Globus pallidus (tissue), 1 donor: ENCODE measurements at places on chromosomes 12 and 14.

- no peak for DNase-seq
Observed at GRCh38 chr12:92191061-92191460, 45.4 kb upstream of the BTG1 start.

- no peak for DNase-seq
Observed at GRCh38 chr12:7264538-7264937, 39.3 kb upstream of the ACSM4 start.

DNA sequence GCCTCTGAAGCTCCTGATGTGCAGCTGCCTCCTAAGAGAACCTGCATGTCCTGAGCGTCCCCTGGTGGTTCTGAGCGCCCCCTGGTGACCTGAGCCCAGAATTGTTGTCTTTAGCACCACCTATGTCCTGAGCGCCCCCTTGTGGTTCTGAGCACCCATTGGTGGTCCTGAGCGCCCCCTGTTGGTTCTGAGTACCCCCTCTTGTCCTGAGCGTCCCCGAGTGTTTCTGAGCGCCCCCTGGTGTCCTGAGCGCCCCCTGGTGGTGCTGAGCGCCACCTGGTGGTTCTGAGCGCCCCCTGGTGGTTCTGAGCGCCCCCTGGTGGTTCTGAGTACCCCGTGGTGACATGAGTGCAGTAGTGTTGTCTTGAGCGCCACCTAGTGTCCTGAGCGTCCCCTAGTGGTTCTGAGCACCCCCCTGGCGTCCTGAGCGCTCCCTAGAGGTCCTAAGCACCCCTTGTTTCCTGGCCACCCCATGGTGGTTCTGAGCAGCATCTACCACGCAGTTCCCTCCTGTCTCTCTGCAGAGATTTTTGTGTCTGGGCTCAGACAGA is 782.5 kb downstream of the TMEM121 start:
- no peak for DNase-seq

- DNase-seq, result no peak
Observed at GRCh38 chr14:105273062-105273461, 24.7 kb downstream of the BTBD6 start.

- no peak for DNase-seq
Observed at GRCh38 chr14:105857826-105858675, 331.7 kb downstream of the TMEM121 start.

GRCh38 chr14:32675433-32675832 is 263.2 kb upstream of the NPAS3 start:
- no peak for DNase-seq

- DNase-seq, result no peak
Observed at GRCh38 chr14:61064210-61064609, 83.2 kb downstream of the SLC38A6 start.

GRCh38 chr12:50947933-50948626 is 4.3 kb upstream of the HIGD1C start:
- DNase-seq, result no peak

DNA sequence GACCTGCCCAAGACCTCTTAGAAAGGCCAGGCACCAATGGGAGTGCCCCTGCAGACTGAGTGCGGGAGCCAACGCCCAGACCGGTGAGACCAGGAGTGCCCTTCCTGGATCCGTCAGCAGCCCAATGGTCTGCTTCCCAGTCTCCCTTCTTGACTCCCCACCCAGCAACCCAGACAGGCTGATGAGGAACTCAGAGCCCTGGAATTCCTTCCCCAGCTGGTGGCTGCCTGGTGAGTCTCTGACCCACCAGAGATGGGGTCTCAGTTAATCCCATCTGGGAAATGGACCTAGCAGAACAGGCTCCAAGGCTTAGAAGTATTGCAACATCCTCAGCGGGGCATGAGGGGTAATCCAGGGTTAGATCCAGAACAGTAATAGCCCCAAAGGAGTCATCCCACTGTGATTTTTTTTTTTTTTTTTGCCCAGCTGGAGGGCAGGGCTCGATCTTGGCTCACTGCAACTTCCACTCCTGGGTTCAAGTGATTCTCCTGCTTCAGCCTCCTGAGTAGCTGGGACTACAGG is 1.5 kb upstream of the RASAL1 start:
- DNase-seq, result no peak

DNA sequence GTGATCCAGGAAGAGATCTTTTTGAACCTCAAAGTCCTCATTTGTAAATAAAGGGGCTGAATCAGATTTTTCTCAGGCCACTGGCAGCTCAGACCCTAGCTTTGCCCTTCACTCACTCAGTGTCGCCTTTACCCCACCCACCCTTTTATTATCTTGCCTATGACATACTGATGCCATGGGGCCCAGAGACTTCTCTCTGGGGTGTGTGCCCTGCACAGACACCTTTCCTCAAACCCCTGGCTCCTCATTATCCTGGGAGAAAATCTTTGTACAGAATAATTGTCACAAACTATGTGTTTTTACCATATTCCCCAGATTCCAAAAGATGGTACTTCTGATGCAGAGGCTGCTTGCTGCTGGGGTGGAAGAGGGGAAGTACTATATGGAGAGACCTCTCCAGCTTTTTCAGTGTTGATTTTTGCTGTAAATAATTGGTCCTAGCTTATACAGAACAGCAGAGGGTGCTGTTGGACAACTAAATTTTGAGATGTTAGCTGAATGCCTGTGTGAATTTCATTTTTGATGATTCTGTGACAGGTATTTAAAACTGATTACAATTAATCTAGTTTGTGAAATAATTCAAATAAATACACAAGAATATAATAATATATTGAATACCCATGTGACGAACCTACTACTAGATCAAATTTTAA is 53.9 kb upstream of the DCD start:
- peak; percentile 53 for DNase-seq

GRCh38 chr12:11765817-11766794 is 116.6 kb downstream of the ETV6 start:
- DNase-seq, result peak; percentile 61

- DNase-seq, result no peak
Observed at GRCh38 chr12:102885043-102885932, 31.8 kb downstream of the PAH start.

DNA sequence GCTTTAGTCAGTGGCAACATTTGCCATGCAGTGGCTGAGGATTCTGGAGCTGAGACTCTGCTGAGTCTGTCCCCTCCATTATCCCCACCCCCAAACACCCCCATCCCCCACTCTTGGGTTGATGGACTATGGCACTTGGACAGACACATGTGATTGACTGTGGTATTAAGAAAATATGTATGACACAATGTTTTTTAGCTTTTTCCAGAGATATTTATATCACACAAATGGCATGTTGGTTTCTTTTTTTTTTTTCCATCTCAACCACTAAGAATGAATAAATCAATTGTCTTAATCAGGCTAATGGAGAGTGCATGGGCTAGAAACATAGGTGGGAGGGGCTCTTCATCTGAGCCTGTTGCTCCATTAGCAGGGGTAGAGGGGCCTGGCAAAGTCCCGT is 30.7 kb upstream of the MAP1LC3B2 start:
- no peak for DNase-seq

GRCh38 chr12:46585854-46586621 is 213.5 kb upstream of the SLC38A2 start:
- no peak for DNase-seq

GRCh38 chr12:31843398-31844095 is 114.7 kb upstream of the AMN1 start:
- no peak for DNase-seq

DNA sequence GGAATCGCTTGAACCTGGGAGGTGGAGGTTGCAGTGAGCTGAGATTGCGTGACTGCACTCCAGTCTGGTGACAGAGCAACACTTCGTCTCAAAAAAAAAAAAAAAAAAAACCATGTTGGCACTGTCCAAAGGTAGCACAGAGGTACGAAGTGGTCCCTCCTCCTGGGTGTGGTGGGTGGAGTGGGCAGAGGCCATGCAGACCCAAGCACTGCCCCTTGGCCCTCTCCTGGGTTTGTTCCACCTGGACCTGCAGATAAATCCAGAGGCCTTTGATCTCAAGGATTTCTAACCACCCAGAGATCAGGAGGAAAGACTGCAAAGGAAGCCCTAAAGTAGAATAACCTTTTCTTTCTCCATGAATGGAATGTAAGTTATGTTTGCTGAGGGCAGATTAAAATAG is 8.7 kb upstream of the GALNT6 start:
- no peak for DNase-seq

GRCh38 chr12:34605955-34606748 is 583.9 kb downstream of the ALG10 start:
- no peak for DNase-seq

GRCh38 chr12:47921907-47922306 is 17.1 kb upstream of the VDR start:
- no peak for DNase-seq

- DNase-seq, result no peak
Observed at GRCh38 chr12:51011955-51012354, 14.2 kb downstream of the SLC11A2 start.

GRCh38 chr14:97116546-97116945 is 319.4 kb downstream of the VRK1 start:
- no peak for DNase-seq

- DNase-seq, result no peak
Observed at GRCh38 chr12:52205612-52206303, 13.9 kb upstream of the KRT80 start.

GRCh38 chr14:74855945-74856344 is 20.0 kb downstream of the PROX2 start:
- DNase-seq, result no peak

- no peak for DNase-seq
Observed at GRCh38 chr14:80584744-80585505, 356.6 kb downstream of the CEP128 start.

DNA sequence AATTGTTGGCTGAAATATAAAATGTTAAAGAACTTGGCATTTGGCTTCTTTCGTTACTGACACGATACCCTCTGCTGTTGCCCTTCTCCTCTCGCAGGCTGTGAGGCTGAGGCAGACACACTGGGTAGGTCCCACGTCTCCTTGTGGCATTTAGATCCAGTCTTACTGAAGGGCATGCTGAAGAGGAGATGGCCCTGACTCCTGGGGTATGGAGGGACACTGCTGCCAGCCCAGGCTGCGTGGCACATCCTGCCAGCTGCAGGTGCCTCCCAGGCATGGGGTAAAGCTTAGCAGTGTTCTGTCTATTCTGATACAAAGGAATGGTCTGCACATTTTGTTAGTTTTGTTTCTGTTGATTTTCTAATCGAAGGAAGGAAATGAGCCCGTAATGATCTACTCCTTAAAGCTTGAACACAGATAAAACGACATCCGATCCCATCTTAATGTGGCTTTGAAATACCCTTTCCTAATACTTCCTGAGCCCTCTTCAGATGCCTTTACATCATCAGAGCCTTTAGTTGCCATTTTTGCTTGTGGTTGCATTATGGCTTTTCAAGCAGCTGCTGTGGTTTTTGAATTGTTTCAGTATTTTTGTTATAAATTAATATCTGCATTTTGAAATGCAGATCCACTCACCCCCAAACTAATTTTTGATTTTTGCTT is 61.1 kb downstream of the WDR20 start:
- DNase-seq, result no peak

GRCh38 chr12:82299319-82300025 is 58.7 kb downstream of the CCDC59 start:
- no peak for DNase-seq

DNA sequence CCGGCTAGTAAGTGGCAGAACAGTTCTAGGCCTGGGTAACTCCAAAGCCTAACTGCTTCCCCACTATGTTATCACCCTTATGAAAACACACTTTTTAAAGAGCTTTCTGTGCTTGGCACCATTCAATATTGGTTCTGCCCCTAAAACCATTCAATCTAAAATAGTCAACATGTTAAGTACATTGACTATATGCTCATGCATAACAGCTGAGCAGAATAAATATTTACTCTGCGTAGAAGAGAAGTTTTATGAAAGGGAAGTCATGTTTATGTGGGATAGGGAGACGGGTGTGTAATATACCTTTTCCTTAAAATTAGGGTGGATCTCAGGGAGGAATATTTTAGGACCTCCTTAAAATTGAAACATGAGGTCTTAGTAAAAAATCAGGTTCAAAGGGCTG is 80.5 kb downstream of the SAMD4A start:
- DNase-seq, result no peak

- DNase-seq, result no peak
Observed at GRCh38 chr14:63726499-63726898, 1.4 kb downstream of the SGPP1 start.

- no peak for DNase-seq
Observed at GRCh38 chr12:132204793-132205270, 60.6 kb downstream of the NOC4L start.

DNA sequence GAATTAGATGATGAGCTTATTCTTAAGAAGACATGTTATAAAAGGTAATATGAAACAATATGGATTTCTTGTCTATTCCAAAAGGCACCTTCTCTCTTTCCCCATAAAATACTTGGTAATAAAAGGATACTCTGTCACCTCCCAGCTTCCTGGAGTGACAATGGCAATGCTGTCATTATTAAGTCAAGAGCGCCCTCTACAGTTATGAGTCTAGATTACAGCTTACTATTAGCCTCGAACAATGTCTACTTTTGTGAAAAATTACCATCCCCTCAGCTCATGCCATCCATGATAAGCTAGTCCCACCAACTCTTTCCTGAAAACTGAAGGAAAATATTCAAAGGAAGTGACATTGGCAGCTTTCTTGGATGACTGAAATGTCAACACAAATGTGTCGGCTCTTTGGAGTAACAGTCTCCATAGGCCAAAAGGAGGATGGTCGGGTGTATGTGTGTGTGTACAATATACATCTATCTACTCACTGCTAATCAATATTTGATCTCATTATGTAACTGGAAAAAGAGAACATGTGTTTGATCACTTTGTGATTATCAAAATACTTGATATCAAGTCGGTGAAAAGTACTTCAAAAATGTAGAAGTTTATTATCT is 48.7 kb upstream of the CDKN3 start:
- DNase-seq, result peak; percentile 69

DNA sequence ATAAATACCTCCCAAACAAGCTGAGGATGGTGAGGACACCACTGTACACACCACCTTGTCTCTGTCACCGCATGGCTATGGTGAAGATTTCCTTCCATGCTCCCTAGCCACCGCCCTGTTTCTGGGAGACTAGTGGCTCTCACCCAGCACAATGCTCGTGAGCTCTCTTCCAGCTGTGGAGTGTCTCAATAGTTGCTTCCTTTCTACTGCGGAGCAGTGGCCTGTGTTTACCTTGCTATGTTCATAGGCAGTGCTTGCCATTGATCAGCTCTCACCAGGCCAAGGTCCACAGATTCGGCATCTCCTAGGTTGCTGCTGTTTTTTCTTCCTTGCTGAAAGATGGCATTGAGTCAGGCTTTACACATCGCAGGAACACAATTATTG is 313.6 kb upstream of the RTL1 start:
- DNase-seq, result no peak

DNA sequence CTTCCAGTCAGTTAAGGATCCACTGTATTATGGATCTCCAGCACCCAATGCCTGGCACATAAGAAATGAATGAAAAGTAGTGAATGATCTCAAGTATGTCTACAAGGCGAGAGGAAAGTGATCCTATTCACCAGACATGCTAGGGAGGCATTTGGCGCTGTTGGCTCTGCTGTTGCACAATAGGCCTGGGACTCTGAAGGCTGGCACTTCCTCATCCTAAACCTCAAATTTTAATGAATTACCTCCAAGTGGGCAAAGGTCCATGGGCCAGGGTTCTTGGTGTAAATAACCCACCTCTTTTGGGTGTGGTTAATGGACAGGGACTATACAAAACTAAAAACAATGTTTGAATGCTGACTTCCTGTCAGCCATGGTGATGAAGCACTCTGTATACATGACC is 173.4 kb upstream of the PZP start:
- no peak for DNase-seq
